Posterior vena cava (tissue), 2 donors: ENCODE measurements at places on chromosomes 3 and 15. TPM values are rescaled to one million over a fixed set of nuclear protein-coding genes. Genes with fewer than 3 reads are reported as not detected.
A peak's percentile ranks its signal among the peaks of the same experiment; 100 is the strongest.

DNA sequence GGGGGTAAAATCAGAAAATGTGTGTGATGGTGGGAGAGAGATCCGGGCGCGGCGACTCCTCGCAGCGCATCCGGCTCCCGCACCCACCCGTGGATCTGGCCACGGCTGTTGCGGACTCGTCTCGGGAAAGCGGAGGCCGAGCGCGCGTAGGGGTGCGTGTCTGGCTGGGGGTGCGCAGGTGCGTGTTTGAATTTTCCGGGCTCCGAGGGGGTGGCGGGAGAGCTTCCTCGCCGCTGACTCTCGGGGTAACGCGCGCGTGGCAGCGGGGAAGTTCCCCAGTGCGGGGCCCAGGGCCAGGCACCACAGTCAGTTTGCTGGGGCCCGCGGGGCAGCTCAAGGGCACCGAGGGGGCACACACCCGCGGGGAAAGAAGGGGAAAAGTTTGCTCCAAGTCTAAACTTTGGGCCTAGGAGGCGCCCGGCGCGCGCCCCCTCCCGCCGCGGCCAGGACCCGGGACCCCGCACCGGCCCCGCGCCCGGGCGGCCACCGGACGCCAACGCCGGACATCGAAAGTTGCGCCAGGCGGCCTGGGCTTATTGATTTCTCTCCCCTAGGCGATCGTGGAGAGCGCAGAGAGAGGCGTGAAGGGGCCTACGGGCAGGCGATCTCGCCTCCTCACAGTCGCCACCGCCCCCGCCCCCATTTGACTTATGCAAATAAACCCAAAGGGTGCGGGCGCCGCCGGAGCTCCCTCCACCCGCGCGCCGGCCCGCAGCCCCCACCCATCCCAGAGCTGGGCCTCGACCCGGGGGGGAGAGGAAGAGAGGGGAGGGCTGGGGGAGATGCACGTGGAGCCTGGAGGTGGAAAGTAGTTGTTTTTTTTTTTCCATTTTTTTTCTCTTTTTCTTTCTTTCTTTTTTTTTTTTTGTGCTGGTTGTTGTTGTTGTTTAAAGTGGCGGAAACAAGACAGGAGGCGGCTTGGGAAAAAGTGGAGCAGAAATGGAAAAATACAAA, 639 bp downstream of the FOXP1 start:
- peak; percentile 92 for DNase-seq

- DNase-seq, result peak; percentile 80
Observed at GRCh38 chr3:151085889-151086483, 522 bp downstream of the MED12L start.

DNA sequence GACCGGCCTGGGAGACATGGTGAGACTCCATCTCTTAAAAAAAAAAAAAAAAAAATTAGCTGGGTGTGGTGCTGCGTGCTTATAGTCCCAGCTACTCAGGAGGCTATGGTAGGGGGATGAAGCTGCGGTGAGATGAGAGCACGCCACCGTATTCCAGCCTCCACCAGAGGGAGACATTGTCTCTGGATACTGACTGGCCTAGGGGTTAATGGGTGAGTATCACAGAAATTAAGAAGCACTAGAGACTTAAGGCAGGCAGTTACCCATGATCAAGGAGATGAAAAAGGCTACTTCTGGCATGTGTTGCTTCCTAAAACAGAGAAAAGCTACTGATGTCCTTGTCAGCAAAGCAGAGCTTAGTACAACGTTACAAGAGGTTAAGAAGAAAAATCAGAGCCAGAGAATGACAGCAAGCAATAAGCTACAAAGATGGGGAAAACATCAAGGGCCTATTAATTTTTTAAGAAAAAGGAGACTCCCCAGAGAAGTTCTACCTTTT, 8.6 kb downstream of the TFRC start:
- DNase-seq, result no peak

GRCh38 chr3:51604212-51604611, 65.7 kb downstream of the RAD54L2 start:
- no peak for DNase-seq

DNA sequence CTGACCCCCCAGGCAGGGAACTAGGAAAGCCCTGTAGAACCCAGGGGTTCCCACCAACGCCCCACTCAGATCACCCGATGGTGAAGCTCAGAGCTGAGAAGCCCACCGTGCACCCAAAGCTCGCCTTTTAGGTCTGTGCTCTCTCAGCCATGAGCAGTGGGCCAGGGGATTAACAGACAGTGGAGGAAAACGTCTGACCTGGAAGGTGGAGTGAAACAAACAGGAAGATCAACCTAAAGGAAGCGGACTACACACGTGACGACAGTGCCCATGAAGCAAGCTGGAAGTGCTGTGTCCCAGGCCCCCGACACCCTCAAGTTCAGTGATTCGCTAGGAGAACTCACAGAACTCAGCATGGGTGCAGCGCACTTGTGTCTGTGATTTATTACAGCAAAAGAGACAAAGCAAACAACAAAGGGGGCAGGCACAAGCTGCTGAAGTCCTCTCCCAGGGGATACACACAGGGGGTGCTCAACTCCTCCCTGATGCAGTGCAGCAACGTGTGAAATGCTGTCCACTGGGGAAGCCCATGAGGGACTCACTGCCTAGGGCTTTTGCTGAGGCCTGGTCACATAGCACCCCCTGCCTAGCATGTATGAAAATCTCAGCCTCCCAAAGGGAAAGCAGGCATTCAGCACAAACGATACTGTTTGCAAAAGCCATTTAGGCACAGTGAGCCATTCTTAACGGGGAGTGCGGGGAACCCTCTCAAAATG, 43.5 kb downstream of the CFAP92 start:
- DNase-seq, result no peak

- DNase-seq, result peak; percentile 96
Observed at GRCh38 chr15:77496715-77497109, 76.0 kb downstream of the HMG20A start.

GRCh38 chr3:124383051-124383450, 347.2 kb upstream of the UMPS start:
- DNase-seq, result no peak

- no peak for DNase-seq
Observed at GRCh38 chr15:101406526-101407195, 82.8 kb downstream of the PCSK6 start.

DNA sequence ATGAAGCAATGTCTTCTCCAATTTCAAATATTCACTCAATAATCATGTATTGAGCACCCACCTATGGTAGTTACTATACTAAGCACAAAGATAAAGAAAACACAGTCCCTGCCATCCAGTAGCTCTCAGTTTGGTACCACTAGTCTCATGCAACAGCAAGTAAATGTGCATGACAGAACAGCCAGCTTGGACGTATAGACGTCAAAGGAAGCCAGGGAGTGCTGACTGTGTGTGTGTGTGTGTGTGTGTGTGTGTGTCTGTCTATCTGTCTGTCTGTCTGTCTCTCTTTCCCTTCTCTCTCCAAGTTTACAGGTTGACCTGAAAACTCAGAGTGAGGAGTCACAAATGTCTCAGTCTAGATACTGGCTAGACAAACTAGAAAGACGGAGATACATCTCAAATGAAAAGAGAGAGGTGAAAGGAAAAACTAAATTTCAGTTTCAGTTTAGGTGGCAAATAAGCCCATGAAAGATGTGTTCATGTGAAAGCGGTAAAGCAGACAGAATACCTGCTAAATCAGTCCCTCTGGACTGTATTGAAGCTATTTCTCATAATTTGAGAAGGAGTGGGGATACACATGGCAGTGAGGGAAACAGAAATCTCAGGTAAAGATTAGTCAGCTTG, 141.1 kb upstream of the PTPRG start:
- no peak for DNase-seq

- peak; percentile 83 for DNase-seq
Observed at GRCh38 chr15:83207009-83207659, 489 bp downstream of the HDGFL3 start.

DNA sequence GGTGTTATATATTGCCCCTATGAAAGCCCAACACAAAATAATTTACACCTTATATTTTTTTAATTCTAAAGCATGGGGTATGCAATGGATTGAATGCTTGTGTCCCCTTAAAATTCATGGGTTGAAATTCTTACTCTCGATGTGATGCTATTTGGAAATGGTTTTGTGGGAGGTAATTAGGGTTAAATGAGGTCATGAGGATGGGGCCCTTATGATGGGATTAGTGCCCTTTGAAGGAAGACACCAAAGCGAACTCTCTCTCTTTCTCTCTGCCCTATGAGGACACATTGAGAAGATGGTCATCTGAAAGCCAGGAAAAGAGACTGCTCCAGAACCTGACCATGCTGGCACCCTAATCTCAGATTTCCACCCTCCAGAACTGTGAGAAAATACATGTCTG, 7.6 kb upstream of the SRGAP3 start:
- no peak for DNase-seq

Gene HRG
- total RNA-seq, result not detected

Gene SNTN
- total RNA-seq, result not detected

Gene RBPMS2
- 5.3 TPM for total RNA-seq

Gene LRTM1
- not detected for total RNA-seq

Gene RASGRF1
- total RNA-seq, result 0.10 TPM

Gene GORASP1
- 50.8 TPM for total RNA-seq
